ENCODE measurements at places on chromosomes 16 and 17. TPM values are rescaled to one million over a fixed set of nuclear protein-coding genes. Genes with fewer than 3 reads are reported as not detected.

The ZPBP2 gene
- not detected for total RNA-seq

The ESRP2 gene
- total RNA-seq: 27.0 TPM

The C17orf78 gene
- not detected for total RNA-seq

DNA sequence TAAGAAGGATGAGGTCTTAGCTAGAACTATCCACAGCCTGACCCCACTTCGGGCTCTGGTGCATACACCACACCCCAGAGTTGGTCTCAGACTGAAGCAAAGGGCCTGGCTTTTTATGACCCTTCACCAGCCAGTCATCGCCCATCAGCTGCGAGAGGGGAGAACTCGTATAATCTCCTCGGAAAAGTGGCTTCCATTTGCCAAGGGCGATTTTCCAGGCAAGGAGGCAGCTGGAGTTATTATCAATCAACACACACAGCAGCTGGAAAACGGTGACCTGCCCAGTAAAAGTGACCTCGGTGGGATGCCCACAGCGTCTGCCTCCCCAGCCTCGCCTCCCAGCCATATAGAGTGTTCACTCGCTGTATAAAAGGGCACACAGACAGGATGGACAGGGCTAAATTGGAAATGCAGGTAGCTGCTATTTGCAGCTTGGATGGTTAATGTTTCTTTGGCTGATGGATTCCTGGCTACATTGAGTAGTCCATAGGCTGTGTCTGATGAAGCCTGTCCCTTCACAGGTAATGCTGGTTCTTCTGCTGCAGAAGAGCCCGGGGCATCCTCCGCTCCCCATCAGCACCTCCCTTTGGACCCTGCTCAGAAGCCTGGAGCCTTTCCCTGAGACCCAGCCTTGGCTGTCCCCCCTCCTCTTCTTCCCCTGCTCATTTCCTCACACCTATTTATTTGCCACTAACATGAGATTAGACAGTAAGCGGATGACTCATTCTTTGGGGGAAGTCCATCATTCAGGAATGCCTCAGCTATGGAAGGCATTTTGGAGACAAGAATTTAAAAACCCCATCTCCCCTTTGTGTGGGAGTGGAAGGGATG is 45.7 kb downstream of the TMEM186 start:
- H3K4me1 ChIP-seq: no peaks in the 10 kb centered on the region
- no peaks in the 10 kb centered on the region for H3K27me3 ChIP-seq
- no peak overlapping the region for H3K4me3 ChIP-seq

DNA sequence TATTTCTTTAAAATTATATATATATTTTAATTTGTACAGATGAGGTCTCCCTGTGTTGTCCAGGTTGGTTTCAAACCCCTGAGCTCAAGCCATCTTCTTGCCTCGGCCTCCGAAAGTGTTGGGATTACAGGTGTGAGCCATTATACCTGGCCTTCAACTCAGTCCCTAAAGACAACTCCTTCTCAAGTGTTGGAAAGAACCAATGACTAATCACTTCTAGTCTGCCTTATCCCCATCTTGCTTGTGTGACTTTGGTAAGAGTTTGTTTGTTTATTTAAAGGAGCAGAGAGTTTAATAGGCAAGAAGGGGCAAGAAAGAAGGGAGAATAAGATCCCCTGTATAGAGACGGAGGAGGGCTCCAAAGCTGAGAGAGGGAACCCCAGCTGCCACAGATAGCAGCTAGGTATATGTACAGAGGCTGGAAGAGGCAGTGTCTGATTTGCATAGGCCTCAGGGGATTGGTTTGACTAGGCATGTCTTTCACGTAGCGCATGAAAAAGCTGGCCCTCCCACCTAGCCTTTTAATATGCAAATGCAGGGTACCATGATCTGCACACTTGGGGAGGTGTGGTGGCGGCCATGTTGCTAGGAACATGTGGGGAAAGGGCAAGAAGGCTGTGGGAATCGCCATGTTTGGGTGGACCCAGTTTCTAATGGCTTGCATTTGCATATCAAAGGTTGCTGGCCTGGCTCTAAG is 21.5 kb downstream of the ABCC1 start:
- 0 out of 2 replicates have a peak, but pooled peaks cover 2% of the 10 kb centered on the region for H3K36me3 ChIP-seq
- no peak overlapping the region for H3K4me3 ChIP-seq
- H3K27me3 ChIP-seq: no peaks in the 10 kb centered on the region
- no peak for DNase-seq
- peak overlapping the region; percentile 58 for H3K27ac ChIP-seq

The CIBAR2 gene
- not detected for total RNA-seq

DNA sequence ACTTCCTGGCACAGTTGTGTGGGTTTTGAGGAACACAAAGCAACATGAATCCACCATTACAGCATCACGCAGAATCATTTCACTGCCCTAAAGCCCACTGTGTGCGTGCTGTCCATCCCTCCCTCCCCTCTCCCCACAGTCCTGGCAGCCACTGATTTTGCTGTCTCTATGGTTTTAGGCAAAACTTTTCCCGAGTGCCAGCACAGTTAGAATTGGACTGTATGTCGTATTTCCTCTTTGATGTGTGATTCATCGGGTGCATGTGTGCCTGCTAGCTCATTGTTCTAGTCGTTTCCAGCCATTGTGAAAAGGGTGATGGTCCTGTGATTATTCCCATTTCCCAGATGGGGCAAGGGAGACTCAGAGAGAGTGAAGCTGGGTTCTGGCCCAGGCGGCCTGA is 12.7 kb downstream of the KLHL36 start:
- H3K36me3 ChIP-seq: no peaks in the 10 kb centered on the region
- H3K4me1 ChIP-seq: no peaks in the 10 kb centered on the region
- H3K27me3 ChIP-seq: no peaks in the 10 kb centered on the region
- no peak overlapping the region for H3K4me3 ChIP-seq
- H3K27ac ChIP-seq: no peak overlapping the region

- no peaks in the 10 kb centered on the region for H3K36me3 ChIP-seq
- no peaks in the 10 kb centered on the region for H3K4me1 ChIP-seq
- no peaks in the 10 kb centered on the region for H3K27me3 ChIP-seq
Measured at GRCh38 chr17:42895185-42895555, 5.4 kb upstream of the G6PC1 start.

- no peak overlapping the region for H3K27ac ChIP-seq
- H3K36me3 ChIP-seq: no peaks in the 10 kb centered on the region
- H3K27me3 ChIP-seq: no peaks in the 10 kb centered on the region
- no peak for DNase-seq
Measured at GRCh38 chr17:78134899-78135385, 4.4 kb downstream of the TMC8 start.

The SLFN13 gene
- total RNA-seq: 56.5 TPM

The DPEP2 gene
- total RNA-seq: not detected

- H3K27me3 ChIP-seq: no peaks in the 10 kb centered on the region
- DNase-seq: no peak
- H3K4me1 ChIP-seq: no peaks in the 10 kb centered on the region
- no peak overlapping the region for H3K4me3 ChIP-seq
Measured at GRCh38 chr17:41326173-41327145, 10.9 kb upstream of the KRTAP17-1 start.

DNA sequence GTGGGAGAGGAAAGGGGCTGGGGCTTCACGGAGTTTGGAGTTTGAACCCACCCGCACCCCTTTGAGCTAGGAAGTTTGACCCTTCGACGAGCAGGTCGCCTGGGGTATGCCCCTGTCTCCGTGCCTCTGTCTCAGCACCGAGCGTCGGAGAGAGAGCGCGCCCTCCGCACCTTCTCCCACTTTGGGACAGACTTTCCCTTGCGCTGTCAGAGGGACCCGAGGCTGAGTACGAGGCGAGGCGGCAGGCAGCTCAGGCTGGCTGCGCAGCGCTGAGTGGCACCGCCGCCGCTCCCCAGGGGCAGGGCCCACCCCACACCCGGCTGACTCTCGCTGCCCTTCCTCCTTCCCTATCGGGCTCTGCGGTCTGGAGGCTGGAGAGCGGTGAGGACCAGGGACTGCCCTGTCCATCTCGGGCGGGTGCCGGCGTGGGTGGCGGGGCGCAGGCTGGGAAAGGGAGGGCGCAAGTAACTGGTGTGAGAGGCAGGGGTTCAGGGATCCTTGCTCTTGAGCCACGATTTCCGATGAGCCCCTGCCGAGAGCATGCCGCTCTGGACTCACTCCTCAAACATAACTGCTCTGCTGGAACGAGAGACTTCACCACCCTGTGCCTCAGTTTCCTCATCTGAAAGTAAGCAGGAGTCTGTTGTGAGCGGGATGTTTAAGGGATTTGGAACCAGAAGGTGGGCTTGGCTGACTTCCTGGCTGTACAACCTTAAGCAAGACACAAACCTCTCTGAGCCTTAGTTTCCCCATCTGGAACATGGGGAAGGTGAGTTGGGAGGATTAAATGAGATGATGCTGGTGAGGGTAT is 981 bp downstream of the BEAN1 start:
- no peak overlapping the region for H3K27ac ChIP-seq
- no peaks in the 10 kb centered on the region for H3K36me3 ChIP-seq
- peak overlapping the region; percentile 12 for H3K4me3 ChIP-seq
- H3K27me3 ChIP-seq: peaks cover 9% of the 10 kb centered on the region
- no peaks in the 10 kb centered on the region for H3K4me1 ChIP-seq
- DNase-seq: no peak

DNA sequence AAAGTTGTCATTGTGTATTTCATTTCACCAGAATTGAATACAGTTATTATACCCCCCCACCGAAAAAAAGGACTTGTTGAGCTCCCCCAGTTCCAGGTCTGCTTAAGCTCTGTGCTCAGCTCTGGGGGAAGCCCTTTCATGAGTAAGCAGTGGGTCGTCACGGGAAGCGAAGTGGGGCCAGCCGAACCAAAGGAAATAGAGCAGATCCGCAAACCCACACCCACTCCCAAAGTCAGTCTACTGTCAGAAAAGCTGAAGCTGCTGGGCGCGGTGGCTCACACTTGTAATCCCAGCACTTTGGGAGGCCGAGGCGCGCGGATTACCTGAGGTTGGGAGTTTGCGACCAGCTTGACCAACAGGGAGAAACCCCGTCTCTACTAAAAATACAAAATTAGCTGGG is 50.1 kb downstream of the PECAM1 start:
- no peak overlapping the region for H3K27ac ChIP-seq
- H3K4me1 ChIP-seq: no peaks in the 10 kb centered on the region
- DNase-seq: no peak
- no peaks in the 10 kb centered on the region for H3K27me3 ChIP-seq

- no peaks in the 10 kb centered on the region for H3K4me1 ChIP-seq
- DNase-seq: no peak
- no peaks in the 10 kb centered on the region for H3K36me3 ChIP-seq
- no peak overlapping the region for H3K27ac ChIP-seq
- no peaks in the 10 kb centered on the region for H3K27me3 ChIP-seq
- no peak overlapping the region for H3K4me3 ChIP-seq
Measured at GRCh38 chr16:29860218-29860617, 2.8 kb downstream of the CDIPT start.

DNA sequence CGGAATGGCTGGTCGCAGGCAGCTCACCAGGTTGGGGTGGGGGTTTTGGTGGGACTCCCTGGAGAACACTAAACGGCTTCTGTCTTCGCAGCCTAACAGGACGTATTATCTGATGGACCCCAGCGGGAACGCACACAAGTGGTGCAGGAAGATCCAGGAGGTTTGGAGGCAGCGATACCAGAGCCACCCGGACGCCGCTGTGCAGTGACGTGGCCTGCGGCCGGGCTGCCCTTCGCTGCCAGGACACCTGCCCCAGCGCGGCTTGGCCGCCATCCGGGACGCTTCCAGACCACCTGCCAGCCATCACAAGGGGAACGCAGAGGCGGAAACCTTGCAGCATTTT is 59.7 kb downstream of the PDPK1 start:
- no peaks in the 10 kb centered on the region for H3K36me3 ChIP-seq
- H3K4me3 ChIP-seq: no peak overlapping the region
- no peaks in the 10 kb centered on the region for H3K27me3 ChIP-seq
- H3K27ac ChIP-seq: no peak overlapping the region

DNA sequence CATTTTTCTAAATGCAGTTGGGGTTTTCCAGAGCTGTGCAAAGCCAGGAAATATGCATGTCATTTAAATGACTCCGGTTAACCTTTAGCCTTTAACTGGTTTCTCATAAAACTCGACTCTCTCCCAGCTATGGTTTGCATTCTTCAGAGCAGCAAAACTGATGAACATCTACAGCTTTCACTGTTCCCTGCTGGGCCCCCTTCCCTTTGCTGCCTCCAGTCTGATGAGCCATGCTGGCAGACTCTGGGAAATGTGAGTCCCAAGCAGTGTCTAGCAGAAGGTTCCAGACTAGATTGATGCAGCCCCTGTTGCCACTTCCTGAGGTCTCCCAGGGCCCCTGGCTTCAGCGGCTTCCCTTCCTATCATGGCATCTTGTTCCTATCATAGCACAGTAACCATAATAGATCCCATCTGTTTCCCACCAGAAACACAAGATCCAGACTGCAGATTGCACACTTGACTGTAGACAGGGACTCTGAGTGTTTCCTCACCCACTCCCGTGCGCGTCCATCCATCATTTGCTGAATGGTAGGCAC is 135.4 kb downstream of the CLEC16A start:
- H3K27ac ChIP-seq: peak overlapping the region; percentile 77
- H3K4me1 ChIP-seq: peaks cover 28% of the 10 kb centered on the region
- no peak for DNase-seq
- no peaks in the 10 kb centered on the region for H3K36me3 ChIP-seq

The ITGA3 gene
- total RNA-seq: 439 TPM

The NF1 gene
- 82.5 TPM for total RNA-seq

The SMURF2 gene
- 21.3 TPM for total RNA-seq

DNA sequence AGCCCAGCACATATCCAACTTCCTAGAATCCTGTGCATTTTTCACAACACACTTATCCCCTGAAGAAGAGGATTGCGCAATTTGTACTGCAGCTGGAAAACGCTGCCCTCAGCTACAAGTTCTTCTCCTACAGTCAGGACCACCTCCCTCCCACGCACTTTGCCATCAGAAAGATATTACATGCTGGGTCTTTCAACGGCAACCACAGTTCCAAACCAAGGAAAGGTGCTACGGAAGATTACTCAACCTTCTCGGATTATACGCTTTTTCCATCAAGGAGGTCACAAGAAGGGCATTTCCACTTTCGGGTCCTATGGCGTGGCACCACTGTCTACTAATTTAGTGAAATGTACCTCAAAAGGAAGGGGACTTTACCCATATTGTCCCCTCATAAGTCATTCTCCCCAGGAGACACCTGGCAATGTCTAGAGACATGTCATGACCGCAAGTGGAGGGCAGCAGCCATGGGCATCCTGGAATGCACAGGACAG is 35.2 kb downstream of the USP7 start:
- no peak overlapping the region for H3K27ac ChIP-seq
- H3K27me3 ChIP-seq: no peaks in the 10 kb centered on the region
- H3K4me3 ChIP-seq: no peak overlapping the region
- DNase-seq: no peak
- peaks cover 2% of the 10 kb centered on the region for H3K36me3 ChIP-seq
- no peaks in the 10 kb centered on the region for H3K4me1 ChIP-seq

- H3K36me3 ChIP-seq: no peaks in the 10 kb centered on the region
- H3K27ac ChIP-seq: no peak overlapping the region
- DNase-seq: no peak
Measured at GRCh38 chr17:14211801-14212200, 24.9 kb downstream of the CDRT15 start.
